ENCODE measurements at places on chromosomes 3 and 15. TPM values are rescaled to one million over a fixed set of nuclear protein-coding genes. Genes with fewer than 3 reads are reported as not detected.

The MRPL47 gene
- total RNA-seq = 31.4 TPM

The ITIH3 gene
- total RNA-seq = not detected

The SLC7A14 gene
- 6.9 TPM for total RNA-seq

The SLC12A8 gene
- total RNA-seq = 2.4 TPM

The GHSR gene
- total RNA-seq = 0.82 TPM

The XCR1 gene
- not detected for total RNA-seq

The RASL12 gene
- total RNA-seq = 2.4 TPM

The RETNLB gene
- not detected for total RNA-seq

The OXSM gene
- 10.6 TPM for total RNA-seq

The RBPMS2 gene
- total RNA-seq = under 0.01 TPM

The C3orf22 gene
- not detected for total RNA-seq

The GADL1 gene
- 5.3 TPM for total RNA-seq

The EXD1 gene
- total RNA-seq = 1.2 TPM

The THPO gene
- 0.41 TPM for total RNA-seq

The MESD gene
- total RNA-seq = 12.2 TPM

The PAK6 gene
- total RNA-seq = 11.8 TPM

The PPM1L gene
- 63.2 TPM for total RNA-seq

The MAPK6 gene
- 106 TPM for total RNA-seq

The FGF7 gene
- total RNA-seq = 0.41 TPM

The STRIT1 gene
- 0.82 TPM for total RNA-seq

The GUCA1C gene
- not detected for total RNA-seq

The ST3GAL6 gene
- 18.3 TPM for total RNA-seq

The TRIM42 gene
- total RNA-seq = not detected

The TRA2B gene
- 163 TPM for total RNA-seq

The PLAAT1 gene
- total RNA-seq = 18.3 TPM

The CEMIP gene
- total RNA-seq = 3.7 TPM

The TJP1 gene
- 40.8 TPM for total RNA-seq

The SLC12A1 gene
- 1.6 TPM for total RNA-seq

The LRRK1 gene
- total RNA-seq = 0.82 TPM

The ASB14 gene
- under 0.01 TPM for total RNA-seq

The SPRED1 gene
- total RNA-seq = 70.9 TPM

The C3orf20 gene
- total RNA-seq = not detected

The TRH gene
- total RNA-seq = 4.1 TPM

The CASR gene
- not detected for total RNA-seq
